Fibroblast of the aortic adventitia (primary cell): ENCODE measurements at places on chromosomes 4 and X. TPM values are rescaled to one million over a fixed set of nuclear protein-coding genes. Genes with fewer than 3 reads are reported as not detected.

GRCh38 chrX:29528281-29528680 lies 687.1 kb upstream of the MAGEB2 start:
- no peak for DNase-seq

The WAS gene
- 0.09 TPM in 1 of 2 replicates, not detected in the other for total RNA-seq

DNA sequence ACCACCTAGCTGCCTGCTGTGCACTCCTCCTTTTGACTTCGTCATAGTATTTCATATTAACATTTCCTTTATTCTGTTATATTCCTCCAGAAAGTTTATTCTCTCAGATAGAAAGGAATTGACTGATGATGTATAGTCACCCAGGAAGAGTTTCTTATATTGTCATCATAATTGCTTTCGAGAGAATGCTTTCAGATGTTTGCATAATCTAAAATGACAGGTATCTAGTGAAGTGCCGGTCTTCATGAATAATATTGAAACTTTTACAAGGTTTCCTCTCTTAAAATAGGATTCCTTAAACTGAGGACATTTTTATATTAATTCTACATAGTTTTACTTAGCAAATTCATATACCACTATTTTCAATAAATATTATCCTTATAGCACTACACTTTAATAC lies 10.1 kb downstream of the SEC24D start:
- no peak for DNase-seq

DNA sequence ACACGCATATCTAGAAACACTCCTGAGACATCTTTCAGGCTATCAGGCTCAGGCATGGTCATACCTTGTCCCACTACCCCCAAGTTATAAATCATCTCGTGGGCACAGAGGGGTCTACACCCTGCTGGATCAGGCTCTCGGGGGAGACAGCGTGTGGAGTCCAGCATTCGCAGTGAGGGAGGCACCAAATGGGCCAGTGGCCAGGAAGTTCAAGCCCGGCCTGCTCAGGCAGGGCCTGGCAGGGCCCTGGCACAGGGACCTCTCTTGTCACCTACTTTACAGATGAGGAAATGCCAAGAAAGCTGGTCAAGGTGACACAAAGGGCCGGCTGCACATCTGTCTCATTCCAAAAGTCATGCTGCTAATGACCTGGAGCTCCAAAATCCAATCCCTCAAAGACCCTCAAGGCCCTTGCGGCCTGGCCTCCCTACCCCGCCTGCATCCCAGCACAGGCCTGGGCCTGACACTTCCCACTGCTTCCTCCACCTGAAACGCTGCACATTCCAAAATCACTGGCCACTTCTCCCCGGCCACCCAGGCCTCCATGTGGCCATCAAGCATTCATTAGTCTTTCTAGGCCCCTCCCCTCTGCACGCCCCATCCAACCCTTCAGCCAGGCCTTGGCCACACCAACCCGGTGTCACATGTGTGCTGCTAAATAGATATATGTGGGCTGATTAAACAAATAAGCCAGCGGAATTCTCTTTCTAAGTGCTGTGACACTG lies 35.6 kb downstream of the ACOX3 start:
- DNase-seq: no peak

The TLR8 gene
- total RNA-seq: not detected in 2 replicates

GRCh38 chrX:48498374-48498809 lies 10.4 kb upstream of the PORCN start:
- DNase-seq: peak; percentile 63

GRCh38 chr4:78990938-78991810 lies 51.9 kb upstream of the PAQR3 start:
- no peak for DNase-seq

The NPY2R gene
- total RNA-seq: 0.27 TPM in 1 of 2 replicates, not detected in the other

The SH3D19 gene
- total RNA-seq: 60.2 and 95.9 TPM in 2 replicates

DNA sequence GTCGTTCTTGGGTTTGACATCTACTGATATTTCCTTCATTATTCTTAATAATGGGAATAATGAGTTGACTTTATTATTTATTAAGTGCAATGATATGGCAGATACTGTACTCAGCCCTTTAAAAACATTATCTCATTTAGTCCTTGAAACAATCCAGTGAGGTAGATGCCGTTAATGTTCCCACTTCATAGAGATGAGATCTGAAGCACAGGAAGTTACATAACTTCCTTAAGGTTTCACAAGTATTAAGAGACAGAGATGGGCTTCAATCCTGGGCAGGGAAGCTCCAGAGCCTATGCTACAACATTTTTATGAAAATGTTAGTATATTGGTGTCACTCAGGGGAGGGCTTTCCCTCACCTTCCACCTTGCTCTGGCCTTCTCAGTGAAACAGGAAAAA lies 9.7 kb upstream of the KLHL13 start:
- DNase-seq: no peak

DNA sequence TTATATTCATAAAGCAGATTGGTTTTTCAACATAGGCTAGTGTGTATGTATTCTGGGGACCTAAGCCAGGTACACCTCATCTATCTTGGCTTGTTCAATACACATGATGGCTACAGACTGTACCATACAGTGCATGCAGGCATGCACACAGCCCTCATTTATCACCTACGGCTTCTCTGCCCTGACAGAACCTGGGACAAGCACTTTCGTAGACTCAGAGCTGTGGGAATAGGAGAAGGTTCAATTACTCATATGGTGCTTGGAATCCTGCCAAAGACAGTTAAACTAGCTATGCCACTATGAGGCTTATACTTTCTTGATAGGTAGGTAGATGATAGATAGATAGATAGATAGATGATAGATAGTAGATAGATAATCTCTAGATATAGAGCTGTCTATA lies 457.2 kb downstream of the GALNTL6 start:
- no peak for DNase-seq

- DNase-seq: no peak
Measured at GRCh38 chr4:109298279-109299010, 4.0 kb downstream of the COL25A1 start.

DNA sequence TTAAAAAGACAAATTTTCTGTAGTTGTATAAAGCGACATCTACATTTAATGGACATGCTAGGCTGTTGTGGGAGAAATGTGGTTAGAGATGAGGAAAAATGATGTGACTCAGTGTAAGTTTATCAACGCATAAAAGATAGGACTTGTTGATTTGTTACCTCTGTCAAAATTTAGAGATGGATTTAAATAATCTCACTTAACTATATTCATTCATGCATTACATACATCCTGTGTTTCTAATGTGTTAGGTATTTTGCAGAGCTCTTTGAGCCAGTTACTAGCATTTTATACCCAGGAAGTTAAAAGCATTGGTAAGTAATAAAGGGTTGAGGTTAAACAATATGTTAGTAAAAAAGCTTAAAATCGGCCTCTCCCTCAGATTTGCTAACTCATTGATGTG lies 34.3 kb downstream of the METAP1 start:
- DNase-seq: no peak

DNA sequence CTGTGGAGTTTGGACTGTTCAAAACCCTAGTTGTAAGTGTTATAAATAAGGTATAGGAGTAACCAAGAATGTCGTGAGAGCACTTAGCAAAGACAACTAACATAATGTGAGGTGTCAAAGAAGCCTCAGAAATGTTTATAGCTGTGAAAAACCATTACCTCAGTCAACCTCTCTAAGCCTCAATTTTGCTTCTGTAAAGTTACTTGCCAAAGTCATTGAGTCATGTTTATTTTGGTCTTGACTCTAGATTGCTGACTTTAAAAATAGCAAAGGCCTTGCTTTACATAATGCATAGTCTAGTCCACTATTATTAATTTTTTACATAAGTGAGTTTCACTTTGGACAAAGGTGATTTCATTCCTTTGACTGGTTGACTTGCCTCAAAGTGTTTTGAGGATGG lies 257.6 kb upstream of the CXXC4 start:
- peak; percentile 31 for DNase-seq

GRCh38 chr4:123433976-123434375 lies 37.4 kb downstream of the SPRY1 start:
- DNase-seq: no peak

- peak; percentile 80 for DNase-seq
Measured at GRCh38 chr4:180913750-180914149, 1329.5 kb upstream of the TENM3 start.

The ADRA2C gene
- total RNA-seq: 0.49 TPM in 1 of 2 replicates, not detected in the other

The JADE3 gene
- 3.9 and 5.9 TPM in 2 replicates for total RNA-seq

DNA sequence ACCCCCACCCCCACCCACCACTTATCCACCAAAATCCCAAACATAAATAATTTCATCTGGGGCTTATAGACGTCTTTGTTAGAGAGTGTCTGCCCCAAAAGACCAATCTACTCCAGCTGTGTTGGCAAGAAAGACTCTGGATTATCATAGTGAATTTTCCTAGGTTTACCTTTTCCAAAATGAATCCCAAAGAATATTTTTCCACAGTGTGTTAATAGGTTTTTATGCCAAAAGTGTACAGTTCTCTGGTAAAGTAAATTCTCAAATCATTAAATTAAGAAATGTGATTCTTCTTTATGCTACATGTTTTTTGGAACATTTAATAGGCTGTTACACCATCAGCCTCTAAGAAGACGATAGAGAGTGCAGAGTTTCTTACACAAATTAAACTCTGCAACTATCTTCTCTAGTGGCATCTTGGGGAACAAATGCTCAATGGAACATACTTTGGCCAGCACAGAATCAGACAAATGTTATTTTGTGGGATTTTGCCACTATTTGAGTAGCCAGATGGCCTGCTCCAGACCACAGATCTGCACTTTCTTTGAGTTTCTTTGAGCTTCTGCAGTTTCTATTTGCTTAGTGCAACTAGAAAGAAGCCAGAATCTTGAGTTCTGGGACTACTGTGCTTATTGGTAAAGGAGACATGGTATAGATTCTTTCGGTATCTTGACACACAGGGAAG lies 206.0 kb downstream of the KIT start:
- DNase-seq: no peak

The OPN1MW2 gene
- not detected in 2 replicates for total RNA-seq

DNA sequence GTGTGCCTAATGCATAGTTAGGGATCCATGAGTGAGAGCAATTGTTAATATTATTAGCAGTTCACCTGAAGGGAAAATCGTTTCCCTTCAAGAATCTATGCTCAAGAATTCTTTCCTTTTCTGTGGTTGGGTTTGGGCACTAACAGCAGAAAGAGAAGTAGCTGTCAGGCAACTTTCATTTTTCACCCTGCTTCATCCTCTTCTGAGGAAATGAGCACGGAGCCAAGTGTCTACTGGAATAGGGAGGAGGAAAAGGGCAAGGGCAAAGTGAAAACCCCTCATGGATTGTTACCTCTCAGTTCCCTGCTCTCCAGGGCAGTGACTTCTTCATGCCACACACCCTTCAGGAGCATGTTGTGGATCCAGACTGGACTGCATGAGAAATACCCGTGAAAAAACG lies 2.6 kb upstream of the HPGDS start:
- no peak for DNase-seq

The GPM6B gene
- 0.57 and 10.4 TPM in 2 replicates for total RNA-seq

DNA sequence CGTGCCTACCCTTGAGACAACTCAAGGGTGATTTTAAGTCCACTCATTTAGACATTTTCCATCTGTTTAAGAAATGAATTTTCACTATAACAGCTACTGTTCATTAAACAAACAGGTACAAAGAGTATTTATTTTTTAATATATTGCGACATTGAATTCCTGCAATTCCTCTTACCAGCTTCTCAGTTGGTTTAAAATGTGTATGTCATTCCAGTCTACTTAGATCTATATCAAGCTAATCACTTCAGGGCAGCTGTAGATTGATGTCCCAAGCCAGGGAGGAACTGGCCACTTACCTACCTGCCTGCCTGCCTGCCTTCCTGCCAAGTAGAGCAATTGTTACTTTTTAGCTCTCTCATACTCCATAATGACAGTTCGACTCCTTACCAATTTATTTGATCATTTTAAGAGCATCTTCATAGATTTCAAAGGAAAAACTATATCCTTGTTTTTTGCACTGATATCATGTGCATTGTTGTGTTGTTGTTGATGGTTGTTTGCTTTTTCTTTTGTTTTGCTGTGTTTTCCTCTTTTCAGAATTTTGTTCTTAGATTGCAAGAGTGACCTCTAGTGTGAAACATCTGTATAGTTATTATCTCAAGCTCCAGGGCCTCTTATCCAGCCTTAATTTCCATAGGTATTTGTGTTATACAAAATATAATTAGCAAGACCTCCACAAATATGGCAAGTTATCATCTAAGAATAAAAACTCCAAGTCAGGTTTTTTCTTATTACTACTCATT lies 120.9 kb upstream of the NRK start:
- DNase-seq: peak; percentile 6

- DNase-seq: peak; percentile 55
Measured at GRCh38 chr4:55117511-55117910, 7.9 kb downstream of the KDR start.

The CXCL6 gene
- total RNA-seq: 1.4 and 19.0 TPM in 2 replicates

GRCh38 chr4:173498023-173498422 lies 32.0 kb downstream of the HAND2 start:
- no peak for DNase-seq

GRCh38 chr4:183300070-183300469 lies 20.0 kb downstream of the CLDN22 start:
- DNase-seq: peak; percentile 55

- DNase-seq: no peak
Measured at GRCh38 chr4:88280228-88280795, 4.0 kb downstream of the PPM1K start.

DNA sequence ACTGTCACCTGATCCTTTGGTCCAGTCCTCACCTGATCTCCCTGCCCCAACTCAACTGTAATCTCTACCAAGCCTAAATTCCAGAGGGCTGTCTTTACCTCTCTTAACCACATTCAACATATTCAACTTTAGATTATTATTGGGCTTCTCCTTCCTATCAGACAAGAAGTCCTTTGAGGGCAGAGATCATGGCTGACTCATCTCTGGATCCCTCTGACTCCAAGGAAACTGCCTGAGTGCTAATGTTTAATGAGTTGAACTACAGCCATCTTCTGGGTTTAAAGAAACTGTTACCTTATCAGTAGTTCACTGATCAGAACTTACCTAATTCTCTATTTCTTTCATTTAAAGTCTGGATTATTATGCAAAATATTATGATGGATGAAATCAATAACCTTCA lies 135.7 kb downstream of the GPC3 start:
- no peak for DNase-seq

The SLC9B1 gene
- total RNA-seq: 1.2 and 2.0 TPM in 2 replicates

GRCh38 chrX:129230850-129231512 lies 292.3 kb downstream of the SMARCA1 start:
- DNase-seq: no peak

The WDR19 gene
- total RNA-seq: 46.2 and 210 TPM in 2 replicates

DNA sequence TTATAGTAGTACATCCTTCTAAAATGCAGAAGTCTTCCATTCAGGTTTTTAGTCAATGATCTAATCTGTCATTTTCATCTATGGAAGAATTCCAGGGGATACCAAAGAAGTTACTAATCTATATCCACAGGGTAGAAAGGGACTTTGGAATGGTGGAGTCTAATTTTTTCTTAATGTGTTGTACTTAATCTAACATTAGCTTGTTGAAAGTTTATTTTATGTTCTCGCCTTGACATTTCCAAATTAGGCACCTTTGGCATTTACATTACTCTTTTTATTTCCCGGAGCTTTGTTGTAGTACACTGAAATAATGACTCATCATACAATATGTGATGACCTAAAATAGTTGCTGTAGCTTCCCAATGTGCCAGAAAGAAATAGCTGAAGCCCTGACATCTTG lies 91.5 kb downstream of the HTR2C start:
- peak; percentile 61 for DNase-seq

- DNase-seq: peak; percentile 81
Measured at GRCh38 chr4:38673130-38673978, 9.4 kb downstream of the KLF3 start.
